ENCODE measurements at places on chromosomes 1 and 21. TPM values are rescaled to one million over a fixed set of nuclear protein-coding genes. Genes with fewer than 3 reads are reported as not detected.

The APCS gene
- not detected for total RNA-seq

The CDC20 gene
- total RNA-seq: 98.7 TPM

- no peak for DNase-seq
- no peaks in the 10 kb centered on the region for H3K36me3 ChIP-seq
- H3K27me3 ChIP-seq: no peaks in the 10 kb centered on the region
- no peak overlapping the region for H3K4me3 ChIP-seq
Measured at GRCh38 chr1:51541313-51542050, 22.4 kb upstream of the EPS15 start.

DNA sequence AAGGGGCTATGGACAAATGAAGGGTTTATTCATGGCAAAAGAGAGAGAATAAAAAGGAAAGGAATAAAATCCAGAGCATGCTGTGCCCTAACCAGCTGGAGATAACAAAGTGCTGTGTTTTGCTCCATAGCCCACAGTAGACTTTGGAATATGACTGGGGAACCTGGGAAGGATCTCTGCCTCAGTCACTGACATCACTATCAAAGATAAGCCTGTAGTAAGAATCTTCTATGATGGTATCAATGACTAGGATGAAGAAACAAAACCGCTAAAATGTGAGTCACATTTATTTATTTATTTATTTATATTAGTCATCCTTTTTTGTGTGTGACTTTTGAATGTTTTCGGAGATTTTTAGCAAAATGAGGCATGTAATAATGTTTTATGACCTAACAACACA is 56.3 kb downstream of the NVL start:
- peaks cover 10% of the 10 kb centered on the region for H3K4me1 ChIP-seq
- H3K36me3 ChIP-seq: peaks cover 14% of the 10 kb centered on the region
- H3K27me3 ChIP-seq: no peaks in the 10 kb centered on the region

DNA sequence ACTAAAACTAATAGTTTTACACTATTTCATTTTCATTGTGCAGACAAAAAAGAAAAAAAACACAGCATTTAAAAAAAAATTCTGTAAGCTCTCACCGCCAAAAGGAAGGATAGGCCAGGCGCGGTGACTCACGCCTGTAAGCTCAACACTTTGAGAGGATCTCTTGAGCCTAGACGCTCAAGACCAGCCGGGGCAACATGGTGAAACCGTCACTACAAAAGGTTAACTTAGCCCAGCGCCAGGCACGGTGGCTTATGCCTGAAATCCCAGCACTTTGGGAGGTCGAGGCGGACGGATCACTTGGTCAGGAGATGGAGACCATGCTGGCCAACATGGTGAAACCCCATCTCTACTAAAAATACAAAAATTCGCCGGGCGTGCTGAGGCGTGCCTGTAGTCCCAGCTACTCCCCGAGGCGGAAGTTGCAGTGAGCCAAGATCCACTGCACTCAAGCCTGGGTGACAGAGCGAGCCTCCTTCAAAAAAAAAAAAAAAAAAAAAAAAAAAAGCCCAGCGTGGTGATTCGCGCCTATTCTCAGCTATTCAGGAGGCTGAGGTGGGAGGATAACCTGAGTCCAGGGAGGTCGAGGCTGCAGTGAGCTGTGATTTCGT is 14.3 kb upstream of the SPEN start:
- peak overlapping the region; percentile 95 for H3K4me3 ChIP-seq
- peak overlapping the region; percentile 97 for H3K27ac ChIP-seq
- no peak for DNase-seq
- H3K36me3 ChIP-seq: no peaks in the 10 kb centered on the region

Data from natural killer cell treated with Interleukin-12 subunit alpha and Interleukin-12 subunit beta and Interleukin-15 and Interleukin-18, amount 100 ng/mL, for 72 hours (primary cell).